ENCODE measurements at places on chromosomes 4 and X.

DNA sequence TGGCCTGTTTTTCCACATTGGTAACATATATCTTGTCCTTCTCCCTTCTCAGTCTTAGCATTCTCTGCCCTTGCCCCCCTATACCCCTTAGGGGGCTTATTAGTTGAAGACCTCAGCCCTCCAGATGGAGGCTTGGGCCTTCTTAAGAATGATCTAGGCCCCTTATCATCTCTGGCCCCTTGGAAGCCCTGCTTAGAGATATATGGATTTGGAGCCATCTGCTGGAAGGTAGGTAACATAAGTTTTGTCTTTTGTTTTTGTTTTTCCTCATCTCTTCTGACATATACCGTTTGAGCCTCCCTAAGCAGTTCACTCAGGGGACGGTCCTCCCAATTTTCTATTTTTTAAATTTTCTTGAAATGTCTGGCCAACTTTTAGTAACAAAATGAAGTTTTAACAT, 48.3 kb upstream of the NAP1L2 start:
- peak; percentile 12 for DNase-seq

DNA sequence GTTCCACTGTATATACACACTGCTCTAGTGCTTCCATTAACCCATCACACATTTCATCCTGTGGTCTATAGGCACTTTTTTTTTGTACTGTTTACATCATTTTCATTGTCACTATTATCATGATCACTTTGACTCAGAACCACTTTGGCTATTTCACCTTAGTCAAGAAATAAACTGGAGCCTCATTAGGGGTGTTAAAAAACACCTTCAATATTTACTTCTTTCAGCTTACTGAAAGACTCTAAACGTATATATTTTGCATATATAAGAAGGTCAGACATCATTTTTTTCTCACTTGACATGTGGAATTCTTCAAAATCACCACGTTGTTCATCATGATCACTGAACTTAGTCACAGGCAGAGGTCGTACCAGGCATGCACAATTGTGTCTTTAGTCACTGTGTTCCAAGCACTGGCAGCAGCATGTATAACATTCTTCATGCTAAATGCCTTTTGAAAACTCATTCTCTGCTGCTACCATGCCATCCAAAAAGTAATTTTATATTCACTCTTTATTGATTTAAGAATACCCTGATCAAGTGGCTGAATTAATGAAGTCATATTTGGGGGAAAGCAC, 229.2 kb upstream of the ARSJ start:
- DNase-seq: no peak

DNA sequence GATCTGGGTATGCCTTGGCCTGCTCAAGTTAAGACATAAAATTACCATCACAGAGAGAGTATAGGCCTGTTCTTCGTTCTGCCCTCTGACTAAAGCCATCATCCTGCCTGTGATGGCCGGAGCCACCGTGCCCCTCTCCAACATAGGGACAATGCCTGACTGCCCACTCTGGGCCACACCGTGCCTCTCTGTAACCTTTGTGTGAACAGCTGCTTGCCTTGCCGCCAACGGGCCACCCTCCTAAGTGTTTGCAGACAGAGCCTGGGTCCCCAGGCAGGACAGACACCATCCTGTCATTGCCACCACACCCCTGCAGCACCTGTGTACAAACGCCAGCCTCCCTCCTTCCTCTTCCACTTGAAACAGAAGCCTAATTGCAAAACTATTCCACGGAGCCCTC, 298.7 kb upstream of the TENM3 start:
- no peak for DNase-seq

DNA sequence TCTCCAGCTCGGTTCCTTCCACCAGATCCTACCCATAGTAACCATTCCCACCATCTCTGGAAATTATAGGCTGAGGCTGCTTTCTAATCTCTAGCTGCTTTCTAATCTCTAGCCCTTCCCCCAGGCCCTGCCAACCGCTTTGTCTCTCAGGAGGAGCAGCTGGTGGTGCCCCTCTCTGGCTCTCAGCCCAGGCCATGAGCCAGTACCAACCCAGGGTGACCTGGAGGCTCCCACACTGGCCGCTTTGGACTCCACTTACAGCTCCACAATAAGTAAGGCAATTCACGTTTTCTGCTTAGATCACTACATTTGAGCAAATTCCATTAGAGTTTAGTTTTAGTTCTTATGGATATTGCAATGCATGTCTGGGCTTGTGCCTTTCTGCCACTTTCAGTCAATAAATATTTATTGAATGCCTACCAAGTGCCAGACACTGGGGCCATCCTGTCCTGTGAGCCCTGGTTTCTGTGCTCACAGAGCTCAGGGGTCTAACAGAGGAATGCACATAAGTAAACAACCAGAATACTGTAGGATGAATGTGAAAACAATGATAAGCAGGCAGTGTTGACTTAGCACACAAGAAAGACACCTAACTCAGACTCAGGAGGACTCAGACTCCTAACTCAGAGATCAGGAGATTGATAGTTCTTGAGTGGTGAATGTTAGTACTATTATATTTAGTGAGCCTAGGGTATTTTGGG, 38.9 kb downstream of the SMC1A start:
- DNase-seq: no peak

DNA sequence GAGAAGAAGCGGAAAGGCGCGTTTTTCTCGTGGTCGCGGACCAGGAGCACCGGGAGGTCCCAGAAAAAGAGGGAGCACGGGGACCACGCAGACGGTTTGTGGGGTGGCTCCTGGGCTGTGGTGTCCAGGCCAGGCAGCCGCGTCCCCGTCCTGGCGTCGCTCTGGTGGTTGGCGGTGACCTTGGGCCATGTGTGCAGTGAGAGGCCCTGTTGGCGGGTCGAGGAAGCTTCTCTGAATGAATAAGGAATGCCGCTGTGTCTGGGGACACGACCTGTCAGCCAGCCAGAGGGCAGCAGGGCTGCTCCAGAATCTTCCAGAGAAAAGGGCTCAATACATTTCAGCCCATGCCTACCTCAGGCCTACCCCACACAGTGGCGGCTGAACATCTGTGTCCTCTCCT, 24.3 kb upstream of the HGFAC start:
- DNase-seq: no peak

GRCh38 chr4:69855822-69856221, 4.1 kb downstream of the SULT1E1 start:
- DNase-seq: no peak

GRCh38 chr4:169885893-169886292, 128.1 kb upstream of the HPF1 start:
- no peak for DNase-seq

GRCh38 chr4:80568891-80569290, 233.4 kb downstream of the CFAP299 start:
- no peak for DNase-seq

- DNase-seq: no peak
Observed at GRCh38 chr4:79585834-79586233, 177.8 kb upstream of the GK2 start.

GRCh38 chrX:86711531-86712180, 563.4 kb downstream of the DACH2 start:
- no peak for DNase-seq

DNA sequence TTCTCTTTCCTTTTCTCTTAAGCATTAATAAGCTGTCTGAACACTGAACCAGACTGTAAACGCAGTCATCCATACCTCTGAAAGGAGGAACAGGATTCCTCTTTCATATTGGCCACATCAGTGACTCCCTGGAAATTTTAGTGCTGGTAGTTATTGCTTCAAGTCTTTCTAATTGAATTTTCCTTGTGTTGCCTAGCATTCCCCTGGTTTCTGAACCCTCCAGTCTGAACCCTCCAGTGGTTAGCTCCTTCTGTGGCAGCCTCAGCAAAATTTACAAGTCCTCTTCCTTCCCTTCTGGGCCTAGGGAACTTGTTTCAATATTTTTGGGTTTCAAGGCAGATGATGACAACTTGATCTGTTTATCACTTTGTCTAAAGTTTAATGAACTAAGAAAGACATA, 7.9 kb downstream of the SPARCL1 start:
- DNase-seq: no peak
